ENCODE measurements at places on chromosomes 4 and X.

- H3K4me1 ChIP-seq: peaks cover 9% of the 10 kb centered on the region
- no peak overlapping the region for H3K4me3 ChIP-seq
- no peaks in the 10 kb centered on the region for H3K27me3 ChIP-seq
- H3K27ac ChIP-seq: no peak overlapping the region
Measured at GRCh38 chr4:188396037-188396436, 256.8 kb downstream of the TRIML1 start.

DNA sequence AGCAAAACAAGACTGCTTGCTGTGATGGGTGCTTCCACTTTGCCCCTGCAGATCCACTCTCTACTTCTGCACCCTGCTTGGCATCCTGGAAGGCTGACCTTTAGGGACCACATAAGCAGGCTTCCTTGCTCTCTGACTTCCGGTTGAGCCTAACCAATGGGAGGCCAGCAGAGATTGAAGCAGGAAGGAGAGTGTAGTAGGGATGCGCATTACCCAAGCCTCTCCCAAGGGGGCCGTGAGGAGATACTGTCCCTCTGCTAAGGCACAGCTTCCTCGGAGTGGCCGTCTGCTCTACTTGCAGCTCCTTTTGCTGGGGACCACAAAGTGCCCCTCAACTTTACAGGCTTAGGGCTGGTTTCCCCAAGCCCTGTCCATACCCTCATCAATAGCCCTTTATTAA lies 624.3 kb upstream of the TENM3 start:
- DNase-seq: no peak
- H3K4me1 ChIP-seq: no peaks in the 10 kb centered on the region
- H3K36me3 ChIP-seq: no peaks in the 10 kb centered on the region
- H3K4me3 ChIP-seq: no peak overlapping the region
- H3K27me3 ChIP-seq: no peaks in the 10 kb centered on the region

DNA sequence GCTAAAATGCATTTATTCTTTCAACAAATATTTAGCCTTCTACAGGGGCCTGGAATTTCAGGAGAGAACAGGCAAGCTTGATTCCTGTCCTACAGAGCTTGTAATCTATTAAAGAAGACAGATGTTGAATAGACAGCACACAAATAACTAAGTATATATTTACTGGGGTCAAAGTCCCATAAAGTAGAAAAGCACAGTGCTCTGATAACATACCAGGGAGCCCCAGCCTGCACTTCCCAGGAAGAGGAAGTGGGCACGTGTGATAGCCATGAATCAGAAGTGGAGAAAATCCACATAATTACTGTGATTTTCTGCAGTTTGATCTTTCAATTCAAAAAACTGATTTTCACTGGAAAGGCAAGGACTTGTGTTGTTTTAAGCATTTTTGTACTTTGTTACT lies 129.1 kb downstream of the EGF start:
- H3K36me3 ChIP-seq: peaks cover 4% of the 10 kb centered on the region
- no peak overlapping the region for H3K27ac ChIP-seq
- no peaks in the 10 kb centered on the region for H3K4me1 ChIP-seq
- no peaks in the 10 kb centered on the region for H3K27me3 ChIP-seq
- no peak overlapping the region for H3K4me3 ChIP-seq

DNA sequence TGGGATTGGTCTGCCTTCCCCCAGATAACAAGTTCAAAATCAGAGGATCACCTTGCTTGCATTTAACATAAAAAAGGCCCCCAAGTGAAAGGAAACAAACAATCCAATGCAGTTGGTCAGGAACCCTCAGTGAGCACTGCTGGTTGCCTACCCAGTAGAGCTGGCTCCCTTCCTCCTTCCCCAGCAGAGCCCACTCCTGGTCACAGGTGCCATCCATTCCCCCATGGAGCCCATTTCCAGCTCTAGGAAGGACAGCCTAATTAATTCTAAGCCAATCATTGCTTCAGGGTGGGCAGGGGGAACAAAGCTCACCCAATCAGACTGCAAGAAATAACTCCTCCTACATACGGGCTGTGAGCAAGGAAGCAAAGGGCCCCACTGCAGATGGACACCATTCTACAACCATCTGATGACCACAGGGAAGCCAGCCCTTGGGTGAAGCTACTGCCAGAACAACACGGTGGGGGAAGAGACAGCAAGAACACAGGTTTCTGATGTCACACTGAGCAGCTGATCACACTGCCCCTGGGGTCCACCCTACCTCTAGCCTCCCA lies 86.5 kb downstream of the SH3KBP1 start:
- DNase-seq: no peak
- no peaks in the 10 kb centered on the region for H3K27me3 ChIP-seq
- no peak overlapping the region for H3K27ac ChIP-seq
- no peak overlapping the region for H3K4me3 ChIP-seq

GRCh38 chr4:89722517-89722916 lies 114.4 kb downstream of the SNCA start:
- H3K27ac ChIP-seq: no peak overlapping the region
- no peak for DNase-seq
- no peak overlapping the region for H3K4me3 ChIP-seq
- no peaks in the 10 kb centered on the region for H3K4me1 ChIP-seq

DNA sequence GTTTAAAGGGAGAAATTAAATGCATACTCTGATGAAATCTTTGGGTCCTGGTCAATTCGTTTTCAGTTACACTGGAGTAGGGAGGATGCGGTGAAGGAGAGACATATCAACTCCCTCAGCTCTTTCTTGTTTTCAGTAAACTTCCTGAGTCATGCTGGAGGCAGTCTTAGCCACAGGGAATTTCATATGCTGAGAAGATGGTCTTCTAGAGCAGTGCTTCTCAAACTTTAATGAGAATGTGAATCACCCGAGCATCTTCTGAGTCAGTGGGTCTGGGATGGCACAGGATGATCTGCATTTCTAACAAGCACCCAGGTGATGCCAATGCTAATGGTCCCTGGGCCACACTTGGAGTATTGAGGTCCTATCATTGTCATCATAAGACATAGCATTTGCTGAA lies 214.5 kb downstream of the KIT start:
- no peaks in the 10 kb centered on the region for H3K36me3 ChIP-seq
- no peaks in the 10 kb centered on the region for H3K27me3 ChIP-seq
- no peak overlapping the region for H3K4me3 ChIP-seq
- H3K27ac ChIP-seq: no peak overlapping the region
- DNase-seq: no peak
- H3K4me1 ChIP-seq: no peaks in the 10 kb centered on the region

DNA sequence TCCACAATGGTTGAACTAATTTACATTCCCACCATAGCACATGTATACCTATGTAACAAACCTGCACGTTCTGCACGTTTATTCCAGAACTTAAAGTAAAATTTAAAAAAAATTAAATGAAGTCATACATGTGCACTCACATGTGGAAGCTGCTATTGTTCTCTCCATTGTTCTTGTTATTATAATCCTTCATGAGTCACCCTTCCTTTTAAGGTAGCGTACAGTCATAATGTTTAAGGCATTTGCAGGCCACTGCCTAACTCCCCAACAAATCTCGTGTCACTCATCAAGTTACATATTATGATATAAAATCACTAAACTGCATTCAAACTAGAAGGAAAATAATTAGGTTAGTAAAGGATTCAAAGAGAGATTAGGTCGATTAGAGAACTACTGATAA lies 63.6 kb downstream of the SLC7A11 start:
- H3K4me1 ChIP-seq: no peaks in the 10 kb centered on the region
- H3K36me3 ChIP-seq: peaks cover 66% of the 10 kb centered on the region
- no peak overlapping the region for H3K4me3 ChIP-seq
- H3K27me3 ChIP-seq: no peaks in the 10 kb centered on the region
- DNase-seq: no peak
- no peak overlapping the region for H3K27ac ChIP-seq

GRCh38 chrX:23896981-23897380 lies 10.8 kb downstream of the APOO start:
- no peak overlapping the region for H3K4me3 ChIP-seq
- H3K27ac ChIP-seq: no peak overlapping the region
- no peaks in the 10 kb centered on the region for H3K36me3 ChIP-seq
- DNase-seq: no peak

- H3K27ac ChIP-seq: no peak overlapping the region
- no peaks in the 10 kb centered on the region for H3K36me3 ChIP-seq
Measured at GRCh38 chrX:10296576-10296975, 139.8 kb downstream of the CLCN4 start.

DNA sequence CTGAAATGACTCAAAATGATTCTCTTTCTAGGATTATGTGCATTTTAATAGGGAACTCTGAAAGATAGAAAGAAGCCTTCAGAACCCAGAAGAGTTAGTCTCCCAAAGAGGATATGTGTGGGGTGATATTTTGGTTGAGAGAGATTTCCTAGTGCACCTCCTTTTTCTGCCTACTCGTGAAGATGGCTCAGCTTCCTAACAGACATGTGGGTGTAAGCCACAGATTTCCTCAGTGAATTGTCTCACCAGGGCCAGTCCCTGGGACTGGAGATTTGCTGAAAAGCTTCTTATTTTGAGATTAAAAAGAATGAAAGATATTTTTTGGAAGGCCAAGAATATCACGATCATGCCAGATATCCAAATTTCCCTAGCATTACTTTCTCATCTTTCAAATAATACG lies 42.8 kb downstream of the MAGEB17 start:
- H3K27ac ChIP-seq: no peak overlapping the region
- no peaks in the 10 kb centered on the region for H3K36me3 ChIP-seq
- peaks cover 13% of the 10 kb centered on the region for H3K4me1 ChIP-seq
- DNase-seq: no peak
- no peaks in the 10 kb centered on the region for H3K27me3 ChIP-seq

DNA sequence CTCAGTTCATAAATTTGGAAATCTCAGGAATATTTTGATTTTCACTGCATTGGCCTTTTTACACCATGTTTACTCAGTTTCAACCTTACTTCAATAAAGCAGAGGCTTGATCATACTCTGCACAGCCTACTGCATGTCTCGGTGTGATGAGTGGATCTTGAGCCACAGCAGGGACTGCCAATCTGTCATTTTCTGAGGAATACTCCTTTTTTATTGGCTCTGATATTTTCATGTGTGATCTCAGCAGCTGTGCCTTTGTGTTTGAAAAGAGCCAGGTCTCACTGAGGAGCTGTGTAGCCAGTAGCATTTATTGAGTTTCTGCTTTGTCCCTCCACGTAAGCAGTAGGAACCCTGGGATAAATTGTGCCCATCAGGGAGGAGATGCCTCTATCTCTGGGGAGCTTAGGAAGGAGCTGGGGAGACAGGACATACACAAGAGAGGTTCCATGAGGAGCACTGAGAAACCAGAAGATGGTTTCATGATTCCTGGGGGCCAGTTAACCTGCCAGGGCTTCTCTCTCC lies 18.9 kb upstream of the TRIM2 start:
- no peaks in the 10 kb centered on the region for H3K36me3 ChIP-seq
- DNase-seq: no peak
- no peaks in the 10 kb centered on the region for H3K27me3 ChIP-seq
- no peak overlapping the region for H3K4me3 ChIP-seq
- H3K4me1 ChIP-seq: no peaks in the 10 kb centered on the region

DNA sequence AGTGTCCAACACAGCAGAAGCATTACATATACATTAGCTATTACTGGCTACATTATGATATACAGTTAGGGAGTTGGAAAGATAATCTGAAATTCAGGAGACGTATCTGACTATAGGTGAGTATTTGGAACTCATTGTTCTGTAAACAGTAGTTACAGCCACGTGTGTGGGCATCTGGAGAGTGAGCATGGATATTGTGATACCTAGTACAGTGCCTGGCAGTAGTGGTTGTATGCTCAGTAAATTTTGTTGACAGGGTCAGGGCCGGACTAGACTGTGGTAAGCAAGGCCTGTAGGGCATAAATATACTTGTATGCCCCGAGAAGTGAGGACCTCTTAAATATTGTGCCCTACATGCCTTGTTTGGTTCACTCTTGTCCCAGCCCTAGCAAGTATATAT lies 2.9 kb downstream of the F9 start:
- no peaks in the 10 kb centered on the region for H3K36me3 ChIP-seq
- H3K4me1 ChIP-seq: no peaks in the 10 kb centered on the region
- no peak overlapping the region for H3K4me3 ChIP-seq
- no peak for DNase-seq
- no peak overlapping the region for H3K27ac ChIP-seq
- H3K27me3 ChIP-seq: no peaks in the 10 kb centered on the region

- no peak overlapping the region for H3K4me3 ChIP-seq
- no peaks in the 10 kb centered on the region for H3K4me1 ChIP-seq
- no peak overlapping the region for H3K27ac ChIP-seq
- no peaks in the 10 kb centered on the region for H3K36me3 ChIP-seq
Measured at GRCh38 chr4:107492566-107492965, 227.5 kb downstream of the PAPSS1 start.

GRCh38 chrX:47751670-47752069 lies 85.0 kb upstream of the ZNF81 start:
- no peaks in the 10 kb centered on the region for H3K36me3 ChIP-seq
- H3K4me1 ChIP-seq: no peaks in the 10 kb centered on the region
- H3K27me3 ChIP-seq: no peaks in the 10 kb centered on the region

DNA sequence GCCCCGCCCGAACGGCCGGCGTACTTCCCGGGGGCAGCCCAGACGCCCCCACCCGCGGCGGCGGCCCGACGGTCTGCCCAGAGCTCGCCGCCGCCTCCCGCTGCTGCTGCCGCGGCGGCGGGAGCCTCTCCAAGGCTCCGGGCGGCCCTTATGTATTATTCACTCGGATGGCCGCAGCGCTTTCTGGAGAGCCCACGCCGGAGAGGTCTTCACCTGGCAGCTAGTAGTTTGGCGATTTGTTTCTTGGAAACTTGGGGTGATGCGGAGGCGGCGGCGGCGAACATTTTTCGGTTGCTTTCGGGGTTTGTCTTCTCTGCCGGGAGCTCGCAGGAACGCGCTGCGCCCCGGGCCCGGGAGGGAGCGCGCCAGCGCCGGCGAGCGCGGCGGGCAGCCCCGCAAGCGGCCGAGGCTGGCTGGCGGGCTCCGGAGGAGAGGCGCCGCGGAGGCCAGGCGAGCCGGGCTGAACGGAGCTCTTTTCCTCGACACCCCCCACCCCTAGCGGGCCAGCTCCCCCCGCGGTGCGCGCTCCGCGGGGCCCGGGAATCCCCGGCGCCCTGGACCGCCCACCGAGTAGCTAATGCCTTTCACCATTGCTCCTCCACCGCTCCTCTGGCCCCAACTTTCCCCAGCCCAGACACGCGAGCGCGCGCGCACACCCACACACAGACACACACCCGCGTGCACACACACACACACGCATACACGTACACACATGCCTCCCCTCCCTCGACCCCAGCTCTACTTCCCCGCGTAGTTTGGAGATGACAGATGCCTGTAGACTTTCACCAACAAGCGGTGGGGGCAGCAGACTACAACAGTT lies 113.5 kb downstream of the DHX15 start:
- H3K27ac ChIP-seq: no peak overlapping the region
- peaks cover 17% of the 10 kb centered on the region for H3K27me3 ChIP-seq
- no peaks in the 10 kb centered on the region for H3K36me3 ChIP-seq
- peak overlapping the region; percentile 66 for H3K4me3 ChIP-seq

GRCh38 chr4:150289881-150290280 lies 211.6 kb downstream of the DCLK2 start:
- no peak overlapping the region for H3K4me3 ChIP-seq
- no peaks in the 10 kb centered on the region for H3K36me3 ChIP-seq
- no peak for DNase-seq
- no peaks in the 10 kb centered on the region for H3K4me1 ChIP-seq
- H3K27ac ChIP-seq: no peak overlapping the region
- H3K27me3 ChIP-seq: no peaks in the 10 kb centered on the region

- H3K27ac ChIP-seq: no peak overlapping the region
- no peaks in the 10 kb centered on the region for H3K36me3 ChIP-seq
- H3K4me3 ChIP-seq: no peak overlapping the region
- no peak for DNase-seq
- H3K27me3 ChIP-seq: no peaks in the 10 kb centered on the region
Measured at GRCh38 chrX:70470850-70471289, 26.2 kb downstream of the DLG3 start.
